Cerebellar nuclear complex (tissue), 1 donor: ENCODE measurements at places on chromosomes 7 and 10.

GRCh38 chr10:69455006-69455763 is 3.9 kb downstream of the TSPAN15 start:
- DNase-seq = no peak

DNA sequence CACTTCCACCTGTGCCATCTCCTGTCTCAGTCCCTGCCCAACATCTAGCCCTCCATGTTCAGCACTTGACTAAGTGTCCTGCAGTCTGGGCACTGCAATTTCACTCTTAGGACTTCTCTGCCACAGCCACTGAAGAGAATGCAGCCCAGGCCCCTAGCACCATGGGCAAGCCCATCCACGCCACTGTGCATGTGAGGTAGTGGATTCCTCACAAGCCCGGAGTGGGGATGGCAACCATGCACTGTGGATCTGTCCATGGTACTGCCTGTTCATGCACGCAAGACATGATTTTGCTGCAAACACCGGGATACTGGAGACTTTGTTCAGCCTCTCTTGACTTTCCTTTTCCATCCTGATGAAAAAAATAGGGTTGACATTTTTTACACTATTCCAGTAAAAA is 12.3 kb downstream of the DDC start:
- no peak for DNase-seq

DNA sequence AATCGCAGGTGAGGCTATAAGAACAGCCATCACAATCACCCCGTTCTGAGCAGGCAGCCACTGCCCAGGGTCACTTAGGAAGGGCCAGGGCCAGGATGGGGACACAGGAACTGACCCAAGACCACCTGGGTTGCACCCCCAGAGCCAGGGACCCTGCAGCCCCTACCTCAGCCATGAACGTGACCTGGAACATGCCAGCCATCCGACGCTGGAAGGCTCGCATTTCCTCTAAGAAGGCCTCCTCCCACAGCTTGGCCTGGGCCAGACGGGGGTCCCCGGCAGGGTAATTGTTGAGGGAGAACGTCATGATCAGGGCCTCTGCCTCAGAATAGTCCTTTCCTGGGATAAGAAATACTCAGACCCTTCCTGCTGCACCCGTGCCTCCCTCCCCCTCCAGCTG is 5.0 kb downstream of the NPC1L1 start:
- DNase-seq = no peak

DNA sequence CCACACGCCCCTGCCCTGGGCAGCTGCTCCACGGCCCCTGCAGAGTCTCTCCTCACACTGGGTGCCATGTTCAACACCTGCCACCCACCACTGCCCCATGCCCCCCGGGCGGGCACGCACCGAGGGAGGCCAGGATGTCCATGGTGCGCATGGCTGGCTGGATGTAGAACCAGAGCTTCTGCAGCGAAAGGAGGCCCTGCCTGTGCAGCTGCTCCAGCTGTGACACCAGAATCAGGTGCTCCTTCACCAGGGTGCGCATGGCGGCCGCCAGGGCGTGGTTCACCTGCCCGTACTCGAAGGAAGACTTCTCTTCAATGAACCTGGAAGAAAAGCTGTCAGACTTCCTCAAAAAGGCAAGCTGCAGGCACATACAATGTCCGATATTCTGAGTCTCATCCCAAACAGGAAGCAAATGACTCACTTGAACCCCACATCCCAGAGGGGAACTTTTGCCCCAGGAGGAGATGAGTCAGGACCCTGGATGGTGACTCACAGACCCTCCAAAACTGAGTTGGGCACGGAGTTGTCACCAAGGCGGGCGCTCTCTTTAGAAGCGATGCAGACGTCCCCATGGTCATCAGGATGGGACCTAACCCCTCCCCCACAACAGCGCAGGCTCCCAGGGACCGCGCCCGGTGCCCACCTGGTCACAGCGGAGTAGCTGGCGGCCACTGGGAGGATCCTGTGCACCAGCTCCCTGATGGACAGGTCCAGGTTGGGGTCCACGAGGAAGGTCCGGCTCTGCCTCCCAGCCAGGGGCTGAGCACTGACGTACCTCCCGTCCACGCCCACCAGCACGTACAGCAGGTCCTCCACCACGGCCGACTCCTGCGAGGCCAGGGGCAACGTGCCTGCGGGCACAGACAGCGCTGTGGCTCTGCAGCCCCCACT is 15.5 kb downstream of the TUBGCP2 start:
- no peak for DNase-seq

GRCh38 chr10:131631619-131632018 is 269.2 kb upstream of the PPP2R2D start:
- DNase-seq = no peak

- DNase-seq = no peak
These were observed 6.7 kb downstream of the FRA10AC1 start for GRCh38 chr10:93695740-93696139.

GRCh38 chr7:18399436-18400235 is 95.9 kb upstream of the HDAC9 start:
- no peak for DNase-seq

- DNase-seq = no peak
These were observed 121.6 kb downstream of the EGFR start for GRCh38 chr7:55140221-55140940.

DNA sequence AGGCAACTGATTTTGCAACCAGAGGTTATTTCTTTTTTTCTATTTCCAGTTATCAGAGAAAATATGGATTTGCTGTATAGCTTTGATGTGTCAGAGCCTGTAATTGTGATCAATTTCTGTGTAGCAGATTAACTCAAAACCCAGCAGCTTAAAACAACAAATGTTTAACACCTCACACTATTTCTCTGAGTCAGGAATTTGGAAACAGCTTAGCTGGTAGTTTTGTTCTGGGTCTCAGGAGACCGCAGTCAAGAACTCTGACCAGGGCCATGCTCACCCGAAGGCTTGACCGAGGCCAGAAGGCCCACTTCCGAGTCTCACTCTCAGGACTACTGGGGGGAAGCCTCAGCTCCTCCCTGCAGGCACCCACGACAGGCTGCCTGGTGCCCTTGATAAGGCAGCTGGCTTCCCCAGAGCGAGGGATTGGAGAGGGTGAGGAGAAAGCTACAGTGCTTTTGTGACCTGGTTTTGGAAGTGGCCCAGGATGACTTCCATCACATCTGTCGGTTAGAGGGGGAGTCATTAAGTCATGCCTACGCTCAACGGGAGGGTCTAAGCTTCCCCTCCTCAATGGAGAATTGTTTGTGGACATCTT is 105.7 kb upstream of the SHH start:
- no peak for DNase-seq

- DNase-seq = peak; percentile 30
These were observed 239.9 kb downstream of the CAMK1D start for GRCh38 chr10:12589291-12589690.

DNA sequence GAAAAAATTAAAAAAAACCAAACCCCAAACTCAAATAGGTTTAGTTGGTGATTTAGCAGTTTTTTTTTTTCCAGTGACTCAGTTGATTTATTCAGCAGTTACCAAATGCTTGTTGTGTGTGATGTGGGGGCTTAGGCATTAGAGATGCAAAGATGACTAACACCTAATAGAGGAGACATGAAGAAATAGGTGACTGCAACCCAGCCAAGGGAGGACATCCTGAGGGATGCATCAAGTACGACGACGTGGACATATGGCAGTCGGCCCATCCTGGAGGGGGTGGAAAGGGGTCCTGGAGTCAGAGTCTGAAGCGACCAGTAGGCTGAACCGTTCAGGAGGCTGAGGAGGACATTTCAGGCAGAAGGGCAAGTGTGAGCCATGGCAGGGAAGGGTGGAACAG is 35.5 kb downstream of the LRMDA start:
- no peak for DNase-seq

DNA sequence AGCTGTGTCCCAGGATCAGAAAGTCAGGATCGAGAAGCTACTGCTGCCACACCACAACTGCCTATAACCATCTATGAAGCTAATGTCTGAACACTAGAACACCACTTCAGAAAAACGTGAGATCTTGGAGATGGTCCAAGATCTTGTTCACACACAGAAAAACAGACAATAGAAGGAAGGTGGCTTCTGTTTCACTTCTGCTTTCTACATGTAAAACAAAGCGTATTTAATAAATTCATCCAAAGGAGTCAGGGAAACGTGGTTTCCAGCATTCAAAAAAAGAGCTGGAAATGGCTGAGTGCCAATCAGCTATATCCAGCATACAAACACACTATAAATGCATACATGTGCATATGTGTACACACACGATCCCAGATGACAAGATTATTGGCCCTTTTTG is 70.2 kb upstream of the CCDC71L start:
- no peak for DNase-seq
